ENCODE measurements at places on chromosomes 12 and 14.

DNA sequence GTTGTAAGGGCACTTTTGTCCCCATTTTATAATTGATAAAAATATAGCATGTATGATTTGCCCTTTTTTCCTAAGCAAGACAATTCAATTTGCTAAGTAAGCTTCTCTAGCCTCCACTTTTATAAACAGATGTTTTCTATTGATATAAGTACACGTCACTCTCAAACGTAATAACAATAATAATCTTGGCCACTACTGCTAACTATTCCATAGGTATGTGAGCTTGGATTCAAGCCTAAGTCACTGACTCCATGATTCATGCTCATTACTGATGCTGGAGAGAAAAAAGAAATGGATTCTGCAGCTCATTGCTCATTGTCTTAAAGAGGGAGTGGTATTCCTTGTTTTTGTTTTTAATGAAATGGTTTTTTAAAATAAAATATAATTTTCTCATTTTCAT is 661.0 kb downstream of the GALC start:
- no peak for DNase-seq

- no peak for DNase-seq
Measured at GRCh38 chr12:62802321-62802720, 132.6 kb downstream of the PPM1H start.

DNA sequence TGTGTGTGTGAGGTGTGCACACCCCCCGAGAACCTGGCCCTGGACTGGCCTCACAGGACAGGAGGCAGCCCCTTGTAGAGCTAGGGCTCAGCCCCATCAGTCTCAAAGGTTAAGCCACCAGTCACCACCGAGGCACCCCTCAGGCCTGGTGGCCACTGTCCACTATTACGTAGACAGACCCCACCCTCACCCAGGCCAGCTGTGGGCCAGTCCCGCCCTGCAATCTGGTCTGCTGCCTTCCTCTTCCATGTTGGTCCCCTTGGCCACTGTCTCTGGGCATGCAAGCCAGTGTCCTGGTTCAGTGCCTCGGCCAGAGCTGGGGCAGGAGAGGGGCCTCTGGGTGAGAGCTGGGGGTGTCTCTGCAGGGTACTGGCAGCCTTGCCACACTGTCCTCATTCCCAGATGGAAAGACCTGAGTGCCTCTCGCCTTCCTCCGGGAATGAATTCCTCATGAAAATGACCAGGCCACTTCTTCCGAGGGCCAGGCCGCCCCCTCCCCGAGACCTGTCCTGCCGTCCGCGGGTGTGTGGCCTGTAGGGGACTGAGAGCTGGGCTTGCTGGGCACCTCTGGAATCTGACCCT is 897 bp upstream of the TEX22 start:
- no peak for DNase-seq

DNA sequence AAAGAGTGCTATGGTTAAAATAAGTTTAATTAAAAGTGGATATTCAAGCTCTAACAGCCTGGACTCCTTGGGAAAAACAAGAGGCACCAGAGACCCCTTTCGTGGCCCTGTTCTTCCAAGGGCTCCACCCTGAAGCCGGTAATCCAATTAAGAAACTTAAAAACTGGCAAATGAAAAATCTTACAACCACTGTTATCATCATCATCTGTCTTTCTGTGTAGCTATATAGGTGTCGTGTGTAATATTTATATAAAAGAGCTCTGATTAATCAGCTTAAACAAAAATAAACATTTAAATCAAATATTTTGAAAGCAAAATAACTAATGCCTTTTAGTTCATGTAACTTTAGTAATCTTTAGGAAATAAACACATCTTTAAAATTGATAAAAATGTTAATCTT is 4.5 kb downstream of the ATF1 start:
- DNase-seq: no peak

GRCh38 chr14:42174357-42174756 is 567.7 kb downstream of the LRFN5 start:
- DNase-seq: no peak

DNA sequence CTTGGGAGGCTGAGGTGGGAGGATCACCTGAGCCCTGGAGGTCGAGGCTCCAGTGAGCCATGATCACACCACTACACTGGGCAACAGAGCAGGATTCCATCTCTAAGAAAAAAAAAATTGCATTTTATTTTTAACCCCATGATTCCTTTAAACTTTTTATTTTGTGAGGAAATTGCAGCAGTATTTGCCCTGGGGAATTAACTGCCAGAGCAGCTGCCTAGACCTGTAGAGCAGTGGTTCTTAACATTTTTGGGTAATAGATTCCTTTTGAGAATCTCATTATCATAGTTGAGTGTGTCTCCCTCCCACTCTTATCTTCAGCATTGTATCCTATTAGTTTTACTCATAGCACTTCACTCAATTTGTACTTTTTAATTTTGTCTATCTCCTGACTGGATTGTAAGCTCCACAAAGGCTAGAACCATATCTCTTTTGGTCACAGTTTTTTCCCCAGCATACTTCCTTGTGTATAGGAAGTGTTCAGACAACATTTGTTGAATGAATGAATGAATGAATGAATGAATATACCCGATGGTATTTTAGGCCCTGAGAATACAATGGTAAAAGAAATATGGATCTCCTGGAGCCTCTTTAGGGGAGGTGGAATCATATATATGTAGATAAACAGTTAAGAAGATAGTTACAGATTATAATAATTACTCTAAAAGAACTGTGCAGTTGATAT is 40.6 kb downstream of the BRMS1L start:
- DNase-seq: no peak

GRCh38 chr12:68065163-68065562 is 75.9 kb downstream of the IFNG-AS1 start:
- no peak for DNase-seq

DNA sequence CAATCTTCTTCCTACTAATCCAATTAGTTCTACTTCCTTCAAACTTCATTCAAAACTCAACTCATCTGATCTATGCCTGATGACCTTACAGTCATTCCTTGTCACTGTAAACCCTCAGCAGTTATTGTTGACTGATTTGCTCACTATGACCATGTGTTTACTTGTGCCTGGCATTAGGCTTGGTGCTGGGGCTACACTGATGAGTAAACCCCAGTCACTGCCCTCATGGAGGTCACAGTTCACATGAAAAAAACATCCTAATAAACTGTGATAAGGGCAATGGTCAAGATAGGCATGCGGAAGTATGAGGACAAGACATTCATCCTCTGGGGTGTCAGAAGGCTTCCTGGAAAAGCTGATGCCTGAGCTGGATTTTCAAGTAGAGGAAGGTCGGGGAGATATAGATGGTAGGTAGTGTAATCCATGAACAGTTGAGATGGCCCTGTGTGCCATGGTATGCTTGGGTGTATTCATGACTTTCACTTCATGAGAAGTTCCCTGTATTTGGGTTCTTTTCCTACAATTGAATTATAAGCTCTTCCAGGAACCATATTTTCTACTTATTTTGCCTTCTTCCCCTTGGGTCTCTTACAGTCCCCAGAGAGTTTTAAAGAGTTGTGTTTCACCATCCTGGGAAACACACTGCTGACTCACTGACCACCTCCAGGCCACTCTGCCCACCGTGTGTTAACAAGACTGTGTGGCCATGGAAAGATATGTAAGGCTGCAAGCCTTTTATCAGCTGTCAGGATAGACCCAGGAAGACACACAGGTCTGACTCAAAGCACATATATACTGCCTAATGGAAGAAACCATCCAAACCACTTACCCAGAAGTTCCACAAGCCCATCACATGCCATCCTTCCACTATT is 38.7 kb upstream of the DUSP6 start:
- no peak for DNase-seq

DNA sequence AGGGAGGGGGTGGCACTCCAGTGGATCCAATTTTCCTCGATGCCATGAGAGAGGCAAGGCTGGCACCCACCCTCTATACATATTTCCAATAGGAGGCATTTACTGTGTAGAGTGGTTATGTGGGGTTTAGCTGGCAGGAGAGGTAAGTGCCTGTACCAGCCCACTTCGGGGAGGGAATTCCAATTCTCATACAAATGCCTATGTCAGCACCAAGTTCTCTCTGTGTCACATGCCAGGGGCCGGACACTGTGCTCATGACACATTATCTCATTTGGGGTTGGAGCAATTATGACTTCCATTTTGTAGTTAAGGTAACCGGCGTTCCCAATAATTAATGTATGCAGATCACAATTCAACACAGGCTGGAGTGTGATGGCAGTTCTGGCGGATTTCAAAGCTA is 284.3 kb downstream of the KSR2 start:
- DNase-seq: no peak

DNA sequence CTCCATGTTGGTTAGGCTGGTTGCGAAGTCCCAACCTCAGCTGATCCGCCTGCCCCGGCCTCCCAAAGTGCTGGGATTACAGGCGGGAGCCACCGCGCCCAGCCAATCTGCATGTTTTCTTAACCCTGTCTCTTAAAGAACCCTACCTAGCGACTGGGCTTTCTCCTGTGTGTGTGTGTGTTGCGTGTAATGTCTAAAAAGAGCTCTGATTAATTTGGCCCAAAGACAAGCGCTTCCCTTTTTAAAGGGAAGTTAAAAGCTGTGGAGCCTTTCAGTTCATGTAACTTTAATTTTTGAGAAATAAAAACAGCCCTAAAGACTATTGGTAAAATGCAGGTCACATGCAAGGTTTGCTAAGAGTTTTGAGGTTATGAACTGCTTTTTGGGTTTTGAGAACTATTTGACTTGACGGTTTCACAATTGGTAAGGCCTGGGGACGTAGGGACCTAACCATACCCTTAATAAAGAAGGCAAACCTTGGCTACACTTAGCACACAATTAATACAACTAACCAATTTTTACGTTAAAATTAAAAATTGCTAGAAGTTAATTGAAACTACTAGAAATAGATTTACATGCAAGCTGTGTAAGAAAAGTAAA is 103.2 kb downstream of the KCNMB4 start:
- no peak for DNase-seq

- no peak for DNase-seq
Measured at GRCh38 chr12:116466536-116466935, 92.6 kb upstream of the MAP1LC3B2 start.
